ENCODE measurements at places on chromosomes 16 and 17. TPM values are rescaled to one million over a fixed set of nuclear protein-coding genes. Genes with fewer than 3 reads are reported as not detected.

GRCh38 chr17:39800540-39800939, 62.8 kb downstream of the GRB7 start:
- no peaks in the 10 kb centered on the region for H3K36me3 ChIP-seq
- H3K4me3 ChIP-seq, result no peak overlapping the region

SLC47A2 gene
- 0.60 TPM for polyA plus RNA-seq

DNA sequence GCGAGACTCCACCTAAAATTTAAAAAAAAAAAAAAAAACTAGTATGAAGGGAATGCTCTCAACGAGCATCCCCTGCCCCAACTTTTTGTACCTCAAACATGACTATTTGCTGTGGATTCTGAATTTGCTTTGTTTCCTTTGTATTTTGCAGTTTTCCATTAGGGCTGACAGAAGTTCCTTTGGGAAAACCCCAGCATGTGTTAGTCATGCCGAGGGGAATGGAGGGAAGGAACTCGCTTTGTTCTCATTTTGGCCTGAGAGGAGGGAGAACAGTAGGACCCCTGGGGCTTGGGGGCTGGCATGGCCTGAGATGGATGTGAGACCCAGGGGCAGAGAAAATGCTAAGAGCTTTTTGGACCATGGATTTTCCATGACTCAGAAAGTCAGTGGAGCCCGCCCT, 20.5 kb downstream of the KRT9 start:
- no peaks in the 10 kb centered on the region for H3K27me3 ChIP-seq
- no peak overlapping the region for H3K27ac ChIP-seq
- H3K4me3 ChIP-seq, result no peak overlapping the region
- DNase-seq, result no peak
- peaks cover 26% of the 10 kb centered on the region for H3K4me1 ChIP-seq
- H3K36me3 ChIP-seq, result no peaks in the 10 kb centered on the region

DNA sequence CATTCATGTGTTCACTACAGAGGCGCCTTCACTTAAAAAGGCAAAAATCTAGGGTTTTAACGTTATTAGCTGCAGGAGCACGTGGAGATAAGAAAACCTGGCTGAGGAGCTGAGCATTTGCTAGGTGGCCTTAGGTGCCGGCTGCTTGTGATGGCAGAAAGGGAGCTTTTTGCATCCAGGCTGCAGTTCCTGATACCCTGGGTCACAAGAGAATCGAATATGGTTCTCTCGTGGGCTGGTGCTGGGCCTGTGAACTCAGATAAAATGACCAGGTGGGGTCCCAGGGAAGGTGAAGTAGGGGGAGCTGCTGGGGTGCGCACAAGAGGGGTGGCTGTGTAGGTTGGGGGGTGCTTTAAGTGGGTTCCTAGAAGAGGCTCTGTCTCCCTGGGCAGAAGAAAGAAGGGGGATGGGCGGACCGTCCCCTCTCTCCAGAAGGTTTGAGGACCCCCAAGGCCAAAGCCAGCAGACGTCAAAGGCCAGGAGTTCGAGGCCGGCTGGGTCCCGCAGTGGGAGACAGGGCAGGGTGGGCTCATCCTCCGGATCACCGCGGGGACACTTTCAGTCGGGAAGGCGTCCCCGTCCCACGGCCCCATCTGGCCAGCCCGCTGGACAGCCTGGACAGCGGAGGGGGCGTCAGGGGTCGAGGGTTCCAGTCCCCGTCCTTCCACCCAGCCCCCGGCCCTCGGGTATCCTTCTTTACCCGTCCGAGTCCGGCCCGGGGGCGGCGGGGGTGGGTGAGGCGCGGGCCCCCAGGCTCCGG, 740 bp upstream of the CMIP start:
- DNase-seq, result peak; percentile 79
- H3K27ac ChIP-seq, result peak overlapping the region; percentile 76
- no peaks in the 10 kb centered on the region for H3K4me1 ChIP-seq
- H3K27me3 ChIP-seq, result no peaks in the 10 kb centered on the region
- peak overlapping the region; percentile 94 for H3K4me3 ChIP-seq

- no peaks in the 10 kb centered on the region for H3K4me1 ChIP-seq
- no peaks in the 10 kb centered on the region for H3K27me3 ChIP-seq
- DNase-seq, result no peak
- no peak overlapping the region for H3K27ac ChIP-seq
- no peaks in the 10 kb centered on the region for H3K36me3 ChIP-seq
- no peak overlapping the region for H3K4me3 ChIP-seq
Measured at GRCh38 chr17:56350592-56350991, 197.3 kb downstream of the ANKFN1 start.

DNA sequence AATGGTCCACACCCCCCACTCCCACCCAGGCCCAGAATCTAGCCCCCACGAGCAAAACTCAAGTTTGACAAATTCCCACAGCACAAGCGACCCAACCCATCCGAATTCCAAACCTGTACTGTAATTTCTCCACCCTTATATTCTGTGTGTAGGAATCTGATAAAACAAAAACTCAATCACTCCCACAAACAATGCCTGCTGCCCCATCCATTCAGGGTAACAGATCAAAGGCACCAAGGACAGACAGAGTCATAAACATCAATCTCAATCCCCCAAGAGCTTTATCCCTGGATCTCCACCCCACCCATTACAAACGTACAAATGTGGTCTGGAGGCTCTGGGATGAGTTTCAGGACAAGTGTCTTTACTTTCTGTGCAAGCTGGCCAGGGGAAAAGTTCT, 157.8 kb downstream of the AXIN2 start:
- H3K27me3 ChIP-seq, result no peaks in the 10 kb centered on the region
- no peak for DNase-seq
- no peak overlapping the region for H3K27ac ChIP-seq
- no peak overlapping the region for H3K4me3 ChIP-seq

CDH11 gene
- polyA plus RNA-seq, result 1.2 TPM

SCARF1 gene
- 2.1 TPM for polyA plus RNA-seq

MPP3 gene
- polyA plus RNA-seq, result 0.23 TPM

RAPGEFL1 gene
- polyA plus RNA-seq, result 48.0 TPM

KRT15 gene
- polyA plus RNA-seq, result 9.2 TPM

GRCh38 chr17:28008513-28008912, 34.0 kb upstream of the NLK start:
- no peaks in the 10 kb centered on the region for H3K36me3 ChIP-seq
- DNase-seq, result no peak
- no peak overlapping the region for H3K4me3 ChIP-seq
- H3K27ac ChIP-seq, result no peak overlapping the region

GRCh38 chr17:74925242-74925641, 1.2 kb downstream of the OTOP2 start:
- no peak overlapping the region for H3K4me3 ChIP-seq
- no peak overlapping the region for H3K27ac ChIP-seq
- no peak for DNase-seq
- peaks cover 36% of the 10 kb centered on the region for H3K27me3 ChIP-seq
- H3K36me3 ChIP-seq, result no peaks in the 10 kb centered on the region

GGNBP2 gene
- polyA plus RNA-seq, result 55.3 TPM

- no peak for DNase-seq
Measured at GRCh38 chr16:66950971-66951790, 9.9 kb upstream of the CES3 start.

FMNL1 gene
- polyA plus RNA-seq, result 9.2 TPM

DNA sequence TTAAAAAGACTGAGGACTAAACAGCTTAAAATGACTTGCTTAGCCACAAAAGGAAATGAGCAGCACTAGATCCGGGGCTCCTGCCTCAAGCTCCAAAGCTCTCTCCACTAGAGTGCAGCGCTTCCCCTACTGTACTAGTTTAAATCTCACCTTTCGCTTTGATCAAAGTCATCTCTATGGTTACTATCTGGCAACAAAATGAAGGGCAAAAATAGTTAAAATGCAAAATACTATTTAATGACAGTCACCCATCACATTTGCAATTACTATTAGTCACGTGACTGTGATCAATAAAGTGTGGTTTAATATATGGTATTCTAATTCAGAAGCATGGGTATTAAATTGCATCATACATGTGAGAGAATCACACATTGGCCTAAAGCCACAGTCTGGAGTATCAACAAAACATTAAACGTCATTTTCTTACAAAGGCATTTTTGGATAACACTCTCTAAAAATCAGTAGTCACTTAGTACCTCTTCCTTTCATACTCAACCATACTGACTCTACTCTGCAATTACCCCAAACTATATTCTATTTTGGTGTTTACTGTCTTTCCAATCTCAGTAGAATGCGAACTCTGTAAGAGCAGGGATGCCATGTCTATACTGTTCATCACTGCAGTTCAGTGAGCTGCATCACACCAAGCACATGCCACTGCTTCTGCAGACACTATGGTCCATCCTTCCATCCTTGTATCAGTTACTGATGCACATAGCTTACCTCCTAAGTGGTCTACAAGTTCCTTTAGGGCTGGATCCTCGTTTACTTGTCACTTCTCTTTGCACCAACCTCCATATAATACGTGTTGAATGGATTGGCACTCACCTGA, 6.2 kb downstream of the PSMD12 start:
- no peak for DNase-seq
- no peaks in the 10 kb centered on the region for H3K27me3 ChIP-seq
- peaks cover 6% of the 10 kb centered on the region for H3K36me3 ChIP-seq
- no peak overlapping the region for H3K27ac ChIP-seq
- peaks cover 58% of the 10 kb centered on the region for H3K4me1 ChIP-seq

GLIS2 gene
- 4.0 TPM for polyA plus RNA-seq

CACNA1H gene
- polyA plus RNA-seq, result 0.46 TPM

- no peak for DNase-seq
- H3K27ac ChIP-seq, result no peak overlapping the region
- peaks cover 21% of the 10 kb centered on the region for H3K4me1 ChIP-seq
- peaks cover 40% of the 10 kb centered on the region for H3K27me3 ChIP-seq
- peak overlapping the region; percentile 51 for H3K4me3 ChIP-seq
Measured at GRCh38 chr17:46977750-46978488, 1.1 kb downstream of the RPRML start.

DNA sequence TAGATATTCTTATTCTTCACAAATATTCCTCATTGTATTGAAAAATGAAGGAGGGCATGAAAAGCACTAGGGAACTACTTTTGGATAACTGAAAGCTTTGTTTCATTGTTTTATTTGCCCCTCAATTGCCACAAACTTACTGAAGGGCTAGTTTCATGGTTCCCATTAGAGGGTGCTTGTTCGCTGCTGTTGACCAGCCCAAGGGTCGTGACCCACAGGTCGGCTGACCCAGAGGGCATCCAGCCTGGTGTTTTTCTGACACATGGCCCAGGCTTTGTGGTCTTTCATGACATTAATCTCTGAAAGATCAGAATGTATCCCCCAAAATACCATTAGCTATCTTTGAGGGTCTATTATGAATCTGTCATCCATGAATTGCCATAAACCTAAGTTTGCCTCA, 30.0 kb downstream of the DGKE start:
- peaks cover 10% of the 10 kb centered on the region for H3K4me1 ChIP-seq
- no peaks in the 10 kb centered on the region for H3K27me3 ChIP-seq
- no peak overlapping the region for H3K27ac ChIP-seq
- no peak for DNase-seq
- H3K4me3 ChIP-seq, result no peak overlapping the region

DNA sequence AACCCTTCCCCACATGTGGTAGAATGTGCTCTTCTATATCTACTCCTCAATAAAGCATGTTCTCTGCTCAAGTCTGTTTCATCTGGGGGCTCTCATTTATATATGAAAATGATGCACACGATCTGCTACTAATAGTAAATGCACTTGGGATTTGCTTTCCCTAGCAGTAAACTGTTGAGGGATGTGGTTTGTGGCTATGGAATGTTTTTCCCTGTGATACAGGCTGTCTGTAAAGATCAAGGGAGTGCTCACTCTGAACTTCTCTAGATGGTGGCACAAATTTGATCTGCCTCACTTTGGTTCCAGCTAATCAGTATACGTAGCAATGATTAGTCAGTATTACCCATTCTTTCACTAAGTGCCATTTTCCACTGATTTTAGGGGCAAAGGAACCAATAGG, 18.8 kb downstream of the TAC4 start:
- no peak overlapping the region for H3K4me3 ChIP-seq
- H3K27me3 ChIP-seq, result no peaks in the 10 kb centered on the region
- peaks cover 5% of the 10 kb centered on the region for H3K4me1 ChIP-seq
- DNase-seq, result no peak
- H3K27ac ChIP-seq, result peak overlapping the region; percentile 34

DNA sequence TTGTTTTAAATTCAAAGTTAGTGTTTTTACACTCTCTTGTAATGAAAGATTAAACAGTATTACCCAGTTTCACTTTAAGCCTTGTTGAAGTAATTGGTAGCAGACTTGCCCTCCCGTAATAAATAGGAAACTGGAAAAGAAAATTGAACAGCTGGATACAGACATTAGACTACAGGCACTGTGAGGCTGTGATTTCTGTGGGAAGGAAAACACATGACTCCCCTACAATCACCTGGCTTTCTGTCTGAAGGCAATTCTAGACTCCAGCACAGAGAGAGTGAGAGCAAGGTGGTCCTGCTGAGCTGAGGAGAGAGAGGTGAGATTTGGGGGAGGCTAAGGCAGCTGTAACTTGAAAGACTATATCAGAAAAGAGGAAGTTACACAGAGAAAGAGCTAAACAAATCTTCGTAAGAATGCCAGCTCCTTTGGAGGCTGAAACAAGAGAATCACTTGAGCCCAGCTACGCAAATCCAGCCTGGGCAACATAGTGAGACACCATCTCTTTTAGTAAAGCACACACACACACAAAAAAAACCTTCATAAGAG, 57.8 kb upstream of the CDYL2 start:
- H3K4me3 ChIP-seq, result no peak overlapping the region
- no peak overlapping the region for H3K27ac ChIP-seq
- H3K27me3 ChIP-seq, result no peaks in the 10 kb centered on the region
- H3K36me3 ChIP-seq, result no peaks in the 10 kb centered on the region

DNA sequence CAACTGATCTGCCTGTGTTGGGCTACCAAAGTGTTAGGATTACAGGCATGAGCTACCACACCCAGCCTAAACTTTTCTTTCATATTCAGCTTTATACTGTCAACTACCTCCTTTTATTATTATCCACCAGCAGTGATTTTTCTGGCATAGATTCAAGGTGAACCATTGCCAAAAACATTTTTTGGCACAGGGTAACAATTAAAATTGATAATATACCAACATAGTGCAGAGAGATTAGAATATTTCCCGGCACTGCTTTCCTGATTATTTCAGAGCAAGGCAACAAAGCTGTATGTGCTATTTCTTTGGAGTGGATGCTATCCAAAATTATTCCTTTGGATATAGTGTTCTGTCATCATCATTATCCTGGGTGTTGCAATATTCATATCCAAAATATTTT, 781.6 kb upstream of the SOX9 start:
- no peak overlapping the region for H3K4me3 ChIP-seq
- no peaks in the 10 kb centered on the region for H3K27me3 ChIP-seq
- no peak for DNase-seq
- H3K36me3 ChIP-seq, result no peaks in the 10 kb centered on the region
- H3K4me1 ChIP-seq, result peaks cover 11% of the 10 kb centered on the region
- no peak overlapping the region for H3K27ac ChIP-seq

MLKL gene
- 8.4 TPM for polyA plus RNA-seq

- H3K4me1 ChIP-seq, result no peaks in the 10 kb centered on the region
- H3K27ac ChIP-seq, result no peak overlapping the region
- no peak for DNase-seq
- H3K4me3 ChIP-seq, result no peak overlapping the region
- H3K27me3 ChIP-seq, result no peaks in the 10 kb centered on the region
Measured at GRCh38 chr16:12617401-12617819, 186.3 kb downstream of the CPPED1 start.

MPG gene
- 52.2 TPM for polyA plus RNA-seq

- H3K4me3 ChIP-seq, result peak overlapping the region; percentile 98
- H3K27ac ChIP-seq, result peak overlapping the region; percentile 97
- H3K27me3 ChIP-seq, result no peaks in the 10 kb centered on the region
- peaks cover 57% of the 10 kb centered on the region for H3K4me1 ChIP-seq
- DNase-seq, result no peak
Measured at GRCh38 chr17:40063901-40064531, 1.3 kb downstream of the THRA start.

ATP2A1 gene
- 1.6 TPM for polyA plus RNA-seq

GRCh38 chr17:32865141-32865540, 11.8 kb downstream of the MYO1D start:
- no peak overlapping the region for H3K27ac ChIP-seq
- peaks cover 15% of the 10 kb centered on the region for H3K4me1 ChIP-seq
- no peak for DNase-seq
- no peak overlapping the region for H3K4me3 ChIP-seq

All from sigmoid colon (tissue), 7 donors.